AG09319 (cell line): ENCODE measurements at places on chromosomes 2 and 18.

DNA sequence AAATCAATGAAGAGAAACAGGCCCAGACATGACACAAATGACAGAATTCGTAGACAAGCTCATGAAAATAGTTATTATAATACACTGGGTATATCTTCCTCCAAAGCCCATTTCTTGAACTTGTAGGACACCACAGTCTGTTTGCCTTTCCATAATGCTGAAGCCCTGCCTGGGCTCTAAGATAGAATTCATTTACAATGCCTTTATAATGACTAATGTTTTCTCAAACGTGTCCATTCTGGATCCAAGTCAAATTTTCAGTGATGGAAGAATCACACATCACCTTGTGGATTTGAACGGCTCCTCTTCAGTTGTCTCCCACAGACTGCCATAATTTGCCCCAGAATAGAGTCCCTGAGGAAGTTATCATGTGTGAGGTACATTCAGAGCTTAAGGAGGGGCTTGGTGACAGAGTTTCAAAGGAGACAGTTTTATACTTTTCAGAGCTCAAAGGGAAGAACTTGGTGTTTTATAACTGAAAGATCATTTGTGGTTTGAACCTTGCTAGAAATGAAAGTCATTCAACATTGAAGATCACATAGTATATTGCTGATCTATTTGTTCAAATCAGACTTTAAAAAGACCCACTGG, 38.2 kb downstream of the CASP8 start:
- no peak for DNase-seq

DNA sequence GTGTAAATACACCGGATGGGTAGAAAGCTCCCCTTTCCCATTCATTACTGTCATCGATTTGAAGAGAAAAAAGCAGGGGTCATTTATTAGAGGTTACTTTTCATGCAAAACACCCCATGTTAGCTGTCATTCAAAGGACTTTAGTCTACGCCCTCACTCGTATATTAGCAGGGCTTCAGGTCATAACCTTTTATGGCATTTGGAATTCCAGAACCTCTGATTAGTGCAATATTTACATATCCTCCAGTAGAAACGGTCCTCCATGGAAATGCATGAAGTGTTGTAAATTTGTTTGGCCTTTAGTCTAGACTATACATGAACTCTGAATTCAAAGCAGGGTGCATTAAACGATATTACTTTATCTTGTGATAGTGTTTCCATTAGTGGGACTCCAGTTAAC, 180.5 kb downstream of the ZNF516 start:
- no peak for DNase-seq

GRCh38 chr2:181218401-181218821, 238.0 kb downstream of the UBE2E3 start:
- no peak for DNase-seq

DNA sequence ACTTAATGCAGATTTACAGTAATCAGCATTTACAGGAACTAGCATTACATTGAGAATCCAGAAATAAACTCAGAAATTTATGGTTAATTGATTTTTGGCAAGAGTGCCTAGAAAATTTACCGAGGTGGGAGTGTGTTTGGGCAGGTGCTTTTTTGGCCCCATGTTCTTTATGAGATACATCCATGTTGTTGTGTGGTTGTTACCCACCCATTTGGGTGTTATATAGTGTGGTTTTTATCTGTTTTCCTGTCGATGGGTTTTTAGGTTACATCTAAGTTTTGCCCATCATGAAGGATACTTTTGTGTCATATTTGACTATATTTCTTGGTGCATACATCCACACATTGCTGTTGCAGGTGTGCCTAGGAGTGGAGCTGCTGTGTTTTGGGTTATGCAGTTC, 82.0 kb downstream of the ATP9B start:
- DNase-seq = no peak

GRCh38 chr18:76364282-76365259, 130.5 kb downstream of the ZNF516 start:
- DNase-seq = no peak

GRCh38 chr2:227374158-227374557, 4.9 kb downstream of the TM4SF20 start:
- DNase-seq = no peak

GRCh38 chr2:25269233-25269632, 72.5 kb downstream of the DNMT3A start:
- DNase-seq = no peak

DNA sequence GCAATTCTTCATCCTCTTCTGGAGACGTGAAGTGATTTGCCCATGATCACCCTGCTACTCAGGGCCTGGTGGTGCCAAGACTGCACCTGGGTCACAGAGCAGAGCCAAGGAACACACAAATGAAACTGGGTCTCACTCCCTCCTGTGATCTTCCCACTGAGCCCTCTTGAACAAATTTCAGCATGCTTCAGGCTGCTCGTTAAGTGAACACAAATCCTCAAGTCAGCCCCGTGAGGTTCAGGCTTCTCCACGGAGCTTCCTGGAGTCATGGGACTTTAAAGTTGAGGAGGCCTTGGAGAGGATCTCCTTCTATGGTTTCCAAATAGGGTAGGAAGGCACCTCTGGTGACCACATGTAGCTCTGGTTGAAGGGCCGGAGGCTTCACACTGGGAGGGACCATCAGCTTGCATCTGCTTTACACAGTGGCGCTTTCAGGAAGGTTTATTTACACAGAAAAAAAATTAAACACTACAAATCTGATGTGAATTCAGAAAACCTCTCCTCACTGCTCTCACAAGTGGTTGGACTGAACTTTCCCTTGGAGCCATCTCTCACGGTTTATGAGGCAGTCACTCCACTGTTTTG, 255.4 kb downstream of the LOXHD1 start:
- no peak for DNase-seq

GRCh38 chr2:74843433-74843832, 9.5 kb downstream of the HK2 start:
- DNase-seq = no peak

DNA sequence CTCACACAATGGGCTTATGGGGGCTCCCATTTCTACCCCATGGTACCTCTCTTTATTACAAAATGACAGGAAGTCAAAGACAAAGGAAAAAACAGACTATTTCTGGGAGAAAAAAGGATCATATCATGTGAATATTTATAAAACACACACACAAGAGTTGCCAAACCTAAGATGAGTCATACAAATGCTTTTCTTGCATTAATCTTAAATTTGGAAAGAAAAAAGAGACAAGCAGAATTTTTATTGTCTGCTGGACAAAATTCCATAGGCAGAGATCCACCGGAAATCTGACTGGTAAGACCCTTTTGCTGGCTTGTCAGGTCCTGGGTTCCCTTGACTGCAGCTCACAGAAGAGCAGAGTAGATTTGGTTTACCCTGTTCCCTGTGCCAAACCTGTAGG, 1732.3 kb upstream of the PIK3C3 start:
- DNase-seq = no peak

DNA sequence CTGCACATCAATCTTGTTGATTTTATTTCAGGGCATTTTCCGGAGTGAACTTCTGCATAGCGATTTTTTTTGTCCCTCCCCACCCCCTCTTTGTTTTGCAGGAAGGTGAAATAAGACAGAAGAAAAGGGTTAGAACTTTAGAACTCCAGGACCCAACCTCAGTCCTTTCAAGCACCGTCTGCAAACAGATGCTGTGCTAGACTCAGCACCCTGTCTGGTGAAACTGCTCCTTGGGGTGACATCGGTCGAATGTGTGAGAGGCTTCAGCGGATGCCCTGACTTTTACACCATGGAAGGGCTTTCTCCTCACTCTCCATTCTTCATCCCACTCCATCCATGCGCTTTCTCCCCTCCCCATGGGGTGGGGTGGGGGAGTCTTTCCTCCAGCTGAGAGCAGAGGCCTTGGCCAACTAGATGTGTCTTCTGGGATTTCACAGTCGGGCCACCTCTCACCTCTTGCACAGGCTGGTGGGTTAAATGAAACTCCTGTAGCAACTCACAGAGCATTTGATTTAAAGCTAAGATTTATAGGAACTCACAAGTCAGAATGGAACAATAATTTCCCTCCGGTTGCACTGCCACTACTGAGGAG, 43.3 kb upstream of the EDAR start:
- no peak for DNase-seq

- no peak for DNase-seq
Observed at GRCh38 chr18:10908760-10909159, 240.6 kb downstream of the PIEZO2 start.

GRCh38 chr2:72956936-72957335, 39.6 kb downstream of the EMX1 start:
- no peak for DNase-seq

- DNase-seq = no peak
Observed at GRCh38 chr18:35542356-35542755, 39.2 kb upstream of the GALNT1 start.
